ENCODE measurements at places on chromosomes 4 and X.

GRCh38 chrX:44080083-44080482, 106.9 kb upstream of the NDP start:
- DNase-seq: no peak

DNA sequence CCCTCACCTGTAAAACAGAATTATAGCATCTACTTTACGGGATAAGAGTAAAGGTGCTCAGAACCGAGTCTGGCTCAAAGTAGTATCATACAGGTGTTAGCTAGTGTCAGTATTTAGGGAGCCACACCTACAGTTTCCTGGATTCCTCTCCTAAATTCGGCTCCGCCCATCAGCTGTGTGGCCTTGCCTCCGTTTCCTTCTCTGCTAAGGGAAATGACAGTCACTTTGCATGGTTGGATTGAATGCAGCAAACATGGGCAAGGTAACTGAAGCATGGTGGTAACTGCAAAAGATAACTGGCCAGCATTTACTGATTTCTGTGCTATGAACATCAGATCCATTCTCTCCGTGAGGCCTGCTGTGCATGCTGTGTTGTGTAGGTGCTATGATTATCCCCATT, 2.8 kb downstream of the PPP1R3F start:
- no peak for DNase-seq

DNA sequence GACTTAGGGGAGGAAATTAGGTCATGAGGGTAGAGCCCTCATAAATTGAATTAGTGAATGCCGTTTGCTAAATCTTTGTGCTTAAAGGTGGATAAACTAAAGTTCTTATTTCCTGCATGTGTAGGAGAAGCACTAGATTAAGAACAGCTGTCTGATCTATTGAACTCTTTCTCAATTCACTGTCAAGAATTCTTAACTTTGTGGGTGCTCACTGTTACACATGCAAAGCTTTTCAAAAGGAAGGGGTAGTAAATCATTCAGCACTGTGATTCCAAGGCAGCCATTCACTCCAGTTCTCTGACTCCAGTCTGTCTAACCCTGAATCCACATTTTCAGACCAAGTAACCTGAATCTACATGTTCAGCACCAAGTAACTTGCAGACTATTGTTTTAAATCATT, 1520.1 kb downstream of the PCDH18 start:
- DNase-seq: no peak

GRCh38 chr4:78767350-78767749, 8.8 kb upstream of the BMP2K start:
- DNase-seq: no peak

GRCh38 chr4:71453531-71453930, 114.7 kb downstream of the SLC4A4 start:
- DNase-seq: no peak

DNA sequence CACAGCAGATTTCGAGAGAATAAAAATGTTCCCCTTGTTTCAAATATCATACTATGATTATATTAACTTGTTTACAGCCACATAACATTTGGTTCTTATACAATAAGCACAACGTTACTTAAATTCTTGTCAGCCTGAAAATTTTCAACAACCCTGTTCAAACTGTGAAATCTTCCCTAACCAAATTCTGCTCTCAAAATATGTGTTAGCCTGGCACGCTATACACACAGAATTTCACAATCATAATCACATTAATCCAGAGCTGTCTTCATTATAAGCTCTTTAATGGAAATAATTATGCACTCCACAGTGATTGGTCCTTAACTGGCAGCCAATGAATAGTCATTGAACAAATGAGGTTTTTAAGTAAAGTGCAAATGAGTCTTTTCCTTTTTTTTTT, 7.3 kb upstream of the PRSS12 start:
- DNase-seq: no peak

- DNase-seq: no peak
Measured at GRCh38 chr4:128700659-128701350, 108.7 kb upstream of the JADE1 start.

DNA sequence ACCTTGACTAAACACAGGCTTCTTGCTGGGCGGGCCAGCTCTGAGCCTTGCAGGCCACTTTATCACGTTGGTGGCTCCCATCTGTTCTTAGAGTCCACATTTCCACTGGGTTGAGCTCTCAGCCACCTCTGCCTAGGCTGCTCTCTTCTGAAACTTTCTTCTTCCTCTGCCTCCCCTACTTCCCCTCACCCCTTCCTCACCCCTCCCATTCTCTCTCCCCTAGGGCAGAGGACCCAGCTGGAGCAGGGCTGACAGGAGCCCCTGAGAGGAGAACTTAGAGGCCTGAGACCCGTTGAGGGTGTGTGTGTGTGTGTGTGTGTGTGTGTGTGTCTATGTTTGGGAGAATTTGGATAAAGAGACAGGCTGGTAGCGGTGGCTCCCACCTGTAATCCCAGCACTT, 19.9 kb upstream of the TMSB4X start:
- no peak for DNase-seq

- DNase-seq: no peak
Measured at GRCh38 chrX:124226129-124226528, 106.3 kb upstream of the TEX13D start.

DNA sequence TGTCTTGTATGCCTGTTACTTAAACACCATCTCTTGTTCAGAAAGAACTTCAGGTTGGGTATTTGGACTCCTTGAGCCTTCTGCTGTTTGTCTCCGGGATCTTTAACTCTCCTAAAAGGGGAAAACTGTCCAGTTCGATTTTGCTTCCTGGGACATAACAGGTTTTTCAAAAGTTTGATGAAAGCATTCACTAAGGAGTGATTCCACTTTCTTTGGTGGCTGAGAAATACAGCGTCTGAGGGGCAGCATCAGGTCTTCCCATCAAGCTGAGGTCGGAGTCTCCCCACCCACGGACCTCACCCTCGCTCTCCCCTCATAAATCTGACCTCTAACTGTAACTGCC, 1.4 kb downstream of the AFAP1 start:
- DNase-seq: no peak
